Right renal pelvis (tissue), 4 donors: ENCODE measurements at places on chromosomes 12 and 14. TPM values are rescaled to one million over a fixed set of nuclear protein-coding genes. Genes with fewer than 3 reads are reported as not detected.

DNA sequence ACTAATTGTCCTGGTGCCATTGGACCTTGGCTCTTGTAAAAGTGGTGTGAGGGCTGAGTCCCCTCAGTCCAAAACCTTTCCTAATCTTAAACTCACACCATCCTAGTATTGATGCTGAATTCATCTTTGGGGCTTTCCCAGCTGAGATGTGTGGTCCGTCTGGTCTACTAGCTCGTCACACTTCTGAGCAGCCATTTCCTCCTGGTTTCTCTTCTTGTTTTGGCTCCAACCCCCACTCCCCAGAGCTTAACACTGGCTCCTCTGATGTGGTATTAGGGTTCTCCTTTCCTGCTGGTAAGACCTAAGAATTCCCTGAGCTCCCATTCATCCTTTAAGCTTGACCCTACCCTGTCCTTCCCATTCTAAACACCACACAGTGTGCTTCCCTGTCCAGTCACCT lies 900.6 kb downstream of the VRK1 start:
- no peak for DNase-seq

ACSS3 gene
- 19.6 TPM for polyA plus RNA-seq

DNA sequence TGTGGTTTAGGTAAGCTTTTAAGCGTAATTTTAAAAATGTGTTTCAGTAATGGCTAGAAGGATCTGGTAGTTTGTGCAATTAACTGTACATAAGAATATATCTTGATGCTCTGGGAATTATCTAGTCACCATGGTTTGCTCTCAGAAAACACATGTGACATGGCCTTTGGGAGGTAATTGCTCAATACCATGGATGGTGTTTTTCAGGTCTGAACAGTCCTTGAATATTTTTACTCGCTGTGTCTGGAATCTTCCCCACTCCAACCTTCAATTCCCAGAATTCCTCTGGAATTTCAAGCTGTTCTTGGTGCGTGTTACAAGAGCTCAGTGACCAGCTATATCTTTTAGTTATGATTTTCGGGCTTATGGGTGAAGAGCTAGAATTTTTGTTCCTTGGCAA lies 85.3 kb downstream of the DAAM1 start:
- DNase-seq, result no peak

DNA sequence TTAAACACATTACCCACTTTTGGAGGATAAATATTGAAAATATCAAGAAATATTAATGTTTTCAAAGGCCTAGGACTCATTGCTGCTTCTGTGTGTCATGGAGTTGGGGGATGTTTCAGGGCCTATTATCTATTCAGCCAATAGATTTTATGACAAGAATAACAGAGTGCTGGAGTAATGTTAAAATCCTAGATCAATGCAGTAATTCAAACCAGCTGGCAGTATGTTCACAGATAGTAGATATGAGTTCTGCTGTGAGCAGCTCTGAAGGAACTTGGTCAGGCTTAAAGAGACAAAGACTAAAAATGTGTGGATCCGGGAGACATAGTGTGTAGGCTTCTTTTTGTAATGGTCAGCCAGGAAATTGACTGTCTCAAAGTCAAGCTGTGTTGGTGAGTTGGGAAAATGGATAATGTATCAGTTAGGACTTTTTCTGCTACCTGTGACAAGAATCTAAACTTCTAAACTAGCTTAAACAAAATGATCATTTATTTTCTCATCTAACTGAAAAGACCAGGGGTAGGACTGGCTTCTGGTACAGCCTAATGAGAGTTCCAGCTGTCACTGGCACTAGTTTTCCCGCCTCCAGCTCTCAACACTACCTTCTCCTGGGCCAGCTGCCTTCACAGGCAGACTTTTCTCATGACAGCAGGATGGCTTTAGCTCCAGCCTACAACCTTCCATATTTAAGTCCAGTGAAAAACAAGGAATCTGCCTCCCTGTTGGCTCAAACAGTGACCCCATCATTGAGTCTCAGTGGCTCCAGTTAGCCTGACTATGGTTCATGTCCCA lies 16.3 kb upstream of the POLR3B start:
- DNase-seq, result no peak

- DNase-seq, result no peak
Measured at GRCh38 chr12:6620137-6620884, 13.1 kb upstream of the CHD4 start.

DNA sequence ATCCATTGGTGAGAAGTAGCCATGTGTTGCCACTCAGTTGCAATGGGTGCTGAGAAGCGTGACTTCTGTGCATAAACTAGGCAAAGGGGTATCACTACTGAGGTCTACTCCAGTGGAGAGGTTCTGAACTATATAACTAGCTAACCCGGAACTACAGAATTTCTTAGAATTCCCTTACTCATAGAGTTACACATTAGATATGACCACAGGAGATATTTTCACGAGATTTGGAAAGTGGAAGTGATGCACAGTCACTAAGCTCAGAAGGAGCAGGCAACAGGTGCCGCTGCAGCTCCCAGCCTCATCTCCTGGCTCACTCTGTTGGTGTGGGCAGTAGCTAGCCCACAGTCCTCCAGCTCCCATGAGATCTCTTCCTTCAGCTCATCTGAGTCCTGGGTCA lies 136.6 kb downstream of the SSPN start:
- DNase-seq, result no peak

DNA sequence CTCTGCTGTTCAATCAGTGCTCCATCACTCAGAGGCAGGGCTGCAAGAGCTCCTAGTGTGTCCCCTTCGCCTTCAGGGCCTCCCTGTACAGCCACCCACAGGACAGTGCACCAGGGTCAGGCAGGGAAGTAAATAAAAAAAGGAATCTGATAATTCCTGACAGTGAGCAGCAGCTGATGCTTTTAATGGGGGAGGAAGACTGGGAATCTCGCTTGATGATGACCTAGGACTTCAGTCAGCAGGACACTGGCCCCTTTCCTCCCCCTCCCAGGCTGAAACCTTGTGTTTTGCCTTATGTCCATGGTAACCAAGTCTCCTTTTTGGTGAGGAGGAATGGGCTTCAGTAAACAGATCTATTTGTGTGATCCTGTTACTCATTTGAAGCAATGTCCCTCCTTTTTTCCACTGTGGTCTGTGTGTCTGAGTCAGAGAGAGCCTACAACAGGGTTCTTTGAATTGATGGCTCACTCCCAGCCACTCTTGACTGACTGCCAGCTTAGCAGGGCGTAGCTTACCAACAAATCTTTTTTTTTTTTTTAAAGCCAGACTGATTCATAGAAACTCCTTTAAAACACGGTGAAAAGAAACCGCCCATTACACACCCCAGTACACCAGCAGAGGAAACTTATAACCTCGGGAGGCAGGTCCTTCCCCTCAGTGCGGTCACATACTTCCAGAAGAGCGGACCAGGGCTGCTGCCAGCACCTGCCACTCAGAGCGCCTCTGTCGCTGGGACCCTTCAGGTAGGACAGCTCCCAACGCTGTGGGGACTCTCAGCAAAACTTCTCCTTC lies at the start of gene EMP1:
TSS of gene EMP1 (plus strand) at position 597 of the 792 bp plus-strand sequence. CDS start 14,785 bp downstream, outside the sequence.
- DNase-seq, result no peak

DNA sequence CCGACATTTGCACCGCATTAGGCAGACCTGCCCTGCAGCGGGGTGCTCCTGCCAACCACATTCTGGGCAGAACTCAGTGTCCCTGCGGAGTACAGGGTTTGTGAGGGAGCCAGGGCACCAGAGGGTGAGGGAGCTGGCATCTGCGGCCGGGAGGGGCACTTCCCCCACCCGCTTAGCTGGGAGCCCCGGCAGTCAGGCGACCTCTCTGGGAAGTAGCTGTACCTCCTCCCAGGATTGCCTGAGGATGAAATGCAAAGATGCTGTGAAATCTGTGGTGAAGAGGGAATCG lies 58.6 kb downstream of the ANKRD9 start:
- no peak for DNase-seq

GRCh38 chr14:26965490-26965889 lies 367.7 kb upstream of the NOVA1 start:
- no peak for DNase-seq
